ENCODE measurements at places on chromosomes 4 and X.

GRCh38 chr4:10299601-10300000 lies 157.6 kb downstream of the ZNF518B start:
- no peak for DNase-seq

DNA sequence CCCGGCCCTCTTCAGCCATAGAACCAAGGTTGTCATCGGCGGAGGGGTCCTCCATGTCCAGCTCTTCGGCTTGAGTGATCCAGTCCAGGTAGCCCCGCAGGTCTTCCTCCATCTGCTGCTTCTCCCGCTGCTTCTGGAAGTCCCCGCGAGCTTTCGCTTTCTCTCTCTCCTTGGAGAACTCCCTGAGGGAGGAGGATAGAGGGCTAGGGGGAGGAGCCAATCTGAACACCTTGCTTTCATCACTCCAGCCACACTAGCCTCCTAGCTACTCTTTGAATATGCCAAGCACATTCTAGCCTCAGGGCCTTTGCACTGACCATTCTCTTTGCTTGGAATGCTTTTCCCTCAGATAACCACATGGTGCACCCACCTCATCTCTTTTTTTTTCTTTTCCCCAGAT lies 6.2 kb downstream of the CACNA1F start:
- DNase-seq, result no peak

GRCh38 chrX:37684426-37684825 lies 1.2 kb upstream of the XK start:
- no peak for DNase-seq

DNA sequence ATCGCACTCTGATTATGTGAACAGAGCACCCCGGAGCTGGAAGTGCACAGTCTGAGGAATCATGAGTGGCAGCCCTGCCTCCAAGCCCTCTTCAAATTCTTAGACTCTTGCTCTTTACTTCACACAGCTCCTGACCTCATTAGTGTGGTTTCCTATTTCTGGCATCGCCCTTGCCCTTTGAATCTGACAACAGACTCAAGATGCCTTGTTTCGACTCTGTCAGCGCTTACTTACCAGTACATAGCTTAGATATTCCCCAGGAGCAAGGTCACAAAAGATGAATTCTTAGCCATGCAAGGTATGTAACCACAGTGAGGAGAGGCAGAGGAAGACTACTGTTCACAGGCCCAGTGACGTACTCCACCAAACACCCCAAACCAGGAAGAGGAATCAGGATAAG lies 167.2 kb downstream of the KDR start:
- no peak for DNase-seq

GRCh38 chr4:74320559-74321118 lies 12.4 kb downstream of the EPGN start:
- peak; percentile 14 for DNase-seq

DNA sequence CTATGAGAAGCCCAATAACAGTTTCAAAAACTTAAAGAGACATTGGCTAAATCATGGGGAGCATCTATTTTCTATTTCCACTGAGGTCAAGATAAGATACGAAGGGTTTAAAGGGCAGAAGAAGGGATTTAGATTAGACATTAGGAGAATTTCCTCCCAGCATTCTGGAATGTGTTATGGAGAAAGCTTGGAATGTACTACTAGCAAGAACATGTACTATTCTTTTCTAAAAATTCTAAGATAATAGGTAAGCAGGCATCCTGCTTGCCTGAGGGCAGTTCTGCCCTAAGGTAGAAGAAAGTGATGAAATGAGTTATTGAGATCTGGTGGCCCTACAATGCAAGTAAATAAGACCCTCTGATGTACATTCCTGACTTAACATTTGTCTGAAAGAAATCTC lies 279.2 kb downstream of the NR3C2 start:
- no peak for DNase-seq

GRCh38 chrX:31931225-31931624 lies 859.4 kb upstream of the FTHL17 start:
- DNase-seq, result no peak

- no peak for DNase-seq
Measured at GRCh38 chr4:39114436-39114835, 52.4 kb downstream of the KLHL5 start.
